Renal cortex interstitium (tissue), 15 donors: ENCODE measurements at places on chromosomes 12 and 14.

DNA sequence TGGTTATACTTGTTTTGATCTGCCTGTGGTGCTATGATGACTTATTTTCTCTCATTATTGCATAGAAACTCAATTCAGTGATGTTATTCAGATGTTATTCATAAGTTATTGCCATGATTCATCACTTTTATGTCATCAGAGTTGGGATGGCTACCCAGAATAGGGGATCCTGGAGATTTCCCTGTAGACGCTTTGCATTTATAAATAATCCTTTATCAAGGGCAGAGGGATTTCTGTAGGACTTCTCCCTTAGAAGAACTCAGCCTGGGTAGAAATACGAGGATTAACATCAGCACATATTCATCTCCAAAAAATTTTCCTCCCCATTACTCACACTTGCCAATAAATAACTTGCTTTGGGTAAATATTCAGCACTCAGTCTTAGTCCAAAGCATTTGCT, 4.9 kb downstream of the GPRC5A start:
- DNase-seq: no peak

GRCh38 chr14:70281939-70282338, 77.5 kb downstream of the COX16 start:
- DNase-seq: no peak

GRCh38 chr12:20525064-20525610, 156.8 kb downstream of the PDE3A start:
- no peak for DNase-seq

- no peak for DNase-seq
These were observed 14.6 kb upstream of the YY1 start for GRCh38 chr14:100224229-100224866.

- DNase-seq: no peak
These were observed 43.9 kb downstream of the TMTC3 start for GRCh38 chr12:88185988-88186387.

- DNase-seq: no peak
These were observed 16.3 kb upstream of the ABHD12B start for GRCh38 chr14:50855558-50855957.

DNA sequence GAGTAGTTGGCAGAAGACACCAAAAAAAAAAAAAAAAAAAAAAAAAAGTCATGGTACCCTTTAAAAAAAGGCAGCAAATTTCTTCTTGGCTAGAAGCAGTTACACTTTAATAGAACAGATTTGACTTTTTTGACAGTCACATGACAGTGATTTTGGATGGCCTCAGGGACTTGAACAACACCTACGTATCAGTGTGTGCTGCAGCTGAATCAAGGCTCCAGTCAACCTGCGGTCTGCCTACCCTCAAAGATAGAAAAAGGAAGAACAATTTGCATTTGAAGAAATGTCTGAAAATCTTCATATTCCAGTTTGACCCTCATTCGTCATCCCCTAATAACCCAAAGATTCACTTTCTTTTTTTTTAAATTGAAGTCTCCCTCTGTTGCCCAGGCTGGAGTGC, 53.9 kb downstream of the MDM2 start:
- no peak for DNase-seq

DNA sequence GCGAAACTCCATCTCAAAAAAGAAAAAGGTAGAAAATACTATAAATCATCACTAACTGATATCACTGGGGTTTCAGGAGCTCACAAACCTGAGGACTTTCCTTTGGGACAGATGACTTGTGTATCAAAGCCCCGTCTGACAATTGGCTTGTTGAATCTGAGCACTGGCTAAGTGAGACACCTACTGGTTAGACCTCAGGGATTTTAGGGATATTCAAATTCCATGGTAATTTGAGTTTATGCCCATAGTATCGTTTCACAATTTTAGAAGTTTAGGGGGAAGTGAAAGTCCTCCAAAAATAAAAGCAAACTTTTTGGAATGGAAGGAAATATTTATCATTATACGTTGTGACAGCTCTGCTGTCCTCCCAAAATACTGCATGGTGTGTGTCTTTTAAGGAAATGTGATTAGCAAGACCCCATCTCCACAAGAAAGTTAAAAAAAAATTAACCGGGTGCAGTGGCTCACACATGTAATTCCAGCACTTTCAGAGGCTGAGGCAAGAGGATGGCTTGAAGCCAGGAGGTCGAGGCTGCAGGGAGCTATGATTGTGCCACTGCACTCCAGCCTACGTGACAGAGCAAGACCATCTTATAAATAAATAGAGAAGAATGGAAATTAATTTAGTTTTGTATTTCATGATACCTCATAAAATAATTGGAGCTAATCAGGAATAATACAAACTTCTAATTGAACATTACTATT, 49.2 kb downstream of the FBXL14 start:
- no peak for DNase-seq

GRCh38 chr12:82008251-82008650, 249.1 kb upstream of the PPFIA2 start:
- DNase-seq: no peak

DNA sequence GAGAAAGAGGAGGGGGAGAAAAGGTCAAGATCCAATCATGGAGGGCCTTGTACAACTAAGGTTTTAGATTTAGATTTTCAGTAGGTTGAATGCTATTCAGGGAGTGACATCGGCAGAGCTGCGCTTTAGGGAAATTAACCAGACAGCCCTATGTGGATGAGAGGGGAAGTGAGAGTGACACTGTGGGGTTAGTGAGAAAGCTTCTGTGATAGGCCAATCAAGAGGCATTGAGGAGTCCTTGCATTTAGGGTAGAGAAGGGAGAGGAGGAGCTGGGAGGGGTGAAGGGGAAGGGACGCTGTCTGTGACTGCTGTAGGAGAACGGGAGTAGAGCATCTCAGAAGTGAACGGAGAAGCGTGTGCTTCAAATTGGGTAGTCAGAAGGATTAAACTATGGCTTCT, 3.4 kb downstream of the HSD17B6 start:
- DNase-seq: no peak

DNA sequence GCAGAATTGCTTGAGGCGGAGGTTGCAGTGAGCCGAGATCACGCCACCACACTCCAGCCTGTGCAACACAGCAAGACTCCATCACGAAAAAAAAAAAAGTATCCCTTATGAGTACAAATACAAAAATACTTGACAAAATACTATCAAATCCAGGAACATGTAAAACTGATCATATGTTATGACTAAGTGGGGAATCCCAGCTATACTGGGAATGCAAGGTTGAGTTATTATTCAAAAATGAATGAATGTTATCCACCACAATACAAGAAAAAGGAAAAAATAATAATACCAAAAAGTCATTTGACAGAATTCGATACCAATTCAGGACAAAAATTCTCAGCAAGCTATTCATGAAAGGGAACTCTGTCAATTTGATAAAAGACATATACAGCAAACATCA, 32.6 kb downstream of the MOK start:
- no peak for DNase-seq
